ENCODE measurements at places on chromosomes 5 and 9. TPM values are rescaled to one million over a fixed set of nuclear protein-coding genes. Genes with fewer than 3 reads are reported as not detected.

DNA sequence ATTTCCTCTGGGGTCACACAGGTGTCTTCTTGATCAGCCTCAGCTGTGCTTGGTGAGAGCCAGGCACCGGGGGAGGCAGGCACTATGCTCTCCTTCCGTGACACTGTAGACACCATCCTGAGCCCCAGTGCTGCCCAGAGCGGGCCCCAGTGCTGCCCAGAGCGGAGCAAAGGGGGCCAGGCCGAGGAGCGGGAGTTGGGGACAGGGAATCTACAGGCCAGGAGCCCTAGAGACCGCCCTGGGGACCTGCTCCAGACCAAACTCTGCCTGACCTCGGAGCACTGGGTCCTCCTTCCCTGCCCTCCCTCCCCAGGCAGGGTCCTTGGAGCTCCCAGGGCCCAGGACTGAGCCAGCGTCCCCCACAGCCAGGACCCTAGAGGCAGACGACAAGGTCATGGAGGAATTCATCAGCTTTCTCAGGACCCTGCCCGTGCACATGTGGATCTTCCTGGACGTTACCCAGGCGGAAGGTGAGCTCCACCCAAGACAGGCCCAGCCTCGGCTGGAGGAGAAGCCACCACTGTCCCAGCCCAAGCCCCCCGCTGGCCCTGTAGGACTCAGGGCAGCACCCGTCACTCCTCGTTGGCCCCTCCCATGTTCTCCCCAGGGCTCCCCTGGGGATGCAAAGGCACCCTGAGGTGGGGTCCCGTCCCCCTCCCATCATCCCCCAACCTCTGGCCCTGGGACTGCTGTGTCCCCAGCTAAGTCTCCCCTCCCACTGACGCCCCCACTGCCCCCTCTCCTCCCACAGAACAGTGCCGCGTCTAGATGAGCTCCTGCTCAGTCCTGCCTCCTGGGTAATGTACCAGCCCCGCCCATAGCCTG, 30.2 kb downstream of the PAEP start:
- peak; percentile 52 for DNase-seq

DNA sequence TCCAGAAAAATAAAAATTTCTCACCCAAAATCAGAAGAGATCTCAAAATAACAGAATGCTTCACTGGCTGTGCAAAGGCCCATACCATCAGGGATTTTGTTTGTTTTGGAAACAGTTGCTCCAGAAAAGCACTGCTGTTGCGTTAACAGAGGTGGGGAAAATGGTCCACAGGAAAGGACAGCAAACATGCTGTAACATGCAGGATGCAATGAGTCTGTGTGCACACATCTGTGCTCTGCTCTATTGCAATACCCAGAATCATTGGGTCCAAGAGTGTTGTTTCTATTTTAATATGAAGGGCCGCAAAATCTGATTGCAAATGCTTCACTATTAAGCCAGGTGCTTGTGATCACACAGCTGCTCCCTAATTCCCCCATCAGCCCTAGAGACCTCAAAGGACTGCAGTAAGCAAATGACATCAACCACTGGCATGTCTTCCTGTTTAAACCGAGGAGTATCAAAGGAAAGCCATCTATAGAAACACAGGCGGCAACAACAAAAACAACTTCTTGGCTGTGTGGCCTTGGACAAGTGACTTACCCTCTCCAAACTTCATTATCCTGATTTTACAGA, 141.0 kb downstream of the DCP2 start:
- DNase-seq = no peak

DAB2IP gene
- 70.7 TPM for total RNA-seq

SUSD3 gene
- 6.6 TPM for total RNA-seq

- no peak for DNase-seq
Observed at GRCh38 chr9:121735065-121735792, 83.8 kb downstream of the DAB2IP start.

GRCh38 chr5:10627160-10627701, 63.4 kb downstream of the ANKRD33B start:
- DNase-seq = no peak

LEAP2 gene
- total RNA-seq = 2.9 TPM

DNA sequence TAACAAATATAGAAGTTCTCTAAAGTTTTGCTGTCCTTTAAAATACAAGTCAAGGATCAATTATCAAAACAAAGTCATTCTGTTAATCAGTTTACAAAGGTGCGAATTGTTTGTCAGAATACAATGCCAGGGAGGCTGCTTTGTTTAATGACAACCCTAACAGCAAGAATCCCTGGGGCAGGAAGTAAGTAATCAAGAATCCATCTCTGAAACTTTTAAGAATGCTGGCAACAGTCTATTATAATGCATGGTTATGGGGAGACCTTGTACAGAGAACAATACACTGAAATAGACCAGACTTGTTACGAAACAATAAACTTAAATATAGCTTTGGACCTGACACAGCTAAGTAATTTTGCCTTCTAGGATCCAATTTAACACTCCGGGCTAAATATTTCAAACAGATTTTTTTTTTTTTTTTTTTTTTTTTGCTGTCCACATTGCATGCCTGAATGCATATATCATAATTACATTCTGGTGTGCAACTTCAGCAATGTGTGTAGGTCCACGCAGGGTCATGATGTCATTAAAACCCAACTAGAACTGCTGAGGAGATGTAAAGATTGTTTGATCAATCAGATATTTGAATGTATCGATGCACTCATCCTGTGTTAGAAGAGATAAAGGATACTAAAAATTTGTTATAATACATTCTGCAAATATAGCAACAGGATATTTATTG, 421.3 kb downstream of the CETN3 start:
- DNase-seq = no peak

GRCh38 chr5:37847978-37848425, 8.2 kb upstream of the GDNF start:
- DNase-seq = no peak

PCAT7 gene
- total RNA-seq = 0.67 TPM

- DNase-seq = no peak
Observed at GRCh38 chr5:154181161-154181560, 9.4 kb upstream of the GALNT10 start.

DNA sequence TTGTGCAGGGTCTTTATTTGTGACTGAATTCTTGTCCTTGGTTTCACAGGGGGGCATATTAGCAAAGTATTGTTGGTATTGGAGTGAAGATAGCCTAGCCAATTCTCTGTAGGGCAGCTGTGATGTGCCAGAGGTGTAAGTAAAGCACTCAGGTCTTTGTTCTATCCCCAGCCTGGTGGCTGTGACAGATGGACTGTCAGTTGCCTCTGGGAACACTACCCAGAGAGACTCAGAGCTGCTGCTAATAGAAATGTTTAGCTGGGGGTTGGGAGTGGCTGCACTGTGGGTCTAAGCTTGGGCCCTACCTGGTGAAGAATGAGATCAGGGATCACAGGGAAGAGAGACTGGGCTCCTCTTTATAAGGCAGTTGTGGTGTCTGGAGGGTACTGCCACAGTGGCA, 1006.5 kb upstream of the TYRP1 start:
- DNase-seq = no peak

DNA sequence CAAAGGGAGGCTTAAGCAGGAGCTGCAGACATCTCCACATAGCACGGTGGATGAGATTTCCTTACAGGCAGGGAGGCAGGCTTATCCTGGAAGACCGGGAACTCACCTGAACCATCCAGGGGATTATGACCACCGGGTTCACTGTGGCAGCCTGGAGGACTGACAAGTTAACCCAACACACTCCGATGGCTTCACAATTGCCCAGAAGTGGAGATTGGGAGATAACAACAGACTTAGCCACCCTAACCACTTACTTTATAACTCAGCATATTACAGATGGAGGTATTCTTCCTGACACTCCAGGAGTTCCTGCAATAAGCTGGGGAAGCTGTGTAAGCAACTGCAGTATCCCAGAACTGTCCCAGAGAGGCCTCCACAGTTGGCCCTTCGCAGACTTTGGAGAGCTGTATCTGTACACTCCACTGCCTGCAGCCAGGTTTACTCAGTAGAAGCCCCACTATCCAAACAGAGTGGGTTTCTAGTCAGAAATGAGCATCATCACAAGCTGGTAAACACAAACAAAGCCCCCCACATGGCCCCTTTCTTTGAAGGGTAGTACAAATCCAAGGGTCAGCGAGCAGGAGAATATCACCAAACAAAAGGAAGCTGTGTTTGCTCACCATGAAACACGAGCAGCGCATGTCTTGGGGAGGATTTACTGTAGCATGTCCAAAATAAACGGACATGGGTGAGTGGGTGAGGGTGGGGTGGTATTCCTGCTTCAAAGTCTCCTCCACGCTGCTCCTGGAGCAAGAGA, 462.2 kb downstream of the RASEF start:
- no peak for DNase-seq

DNA sequence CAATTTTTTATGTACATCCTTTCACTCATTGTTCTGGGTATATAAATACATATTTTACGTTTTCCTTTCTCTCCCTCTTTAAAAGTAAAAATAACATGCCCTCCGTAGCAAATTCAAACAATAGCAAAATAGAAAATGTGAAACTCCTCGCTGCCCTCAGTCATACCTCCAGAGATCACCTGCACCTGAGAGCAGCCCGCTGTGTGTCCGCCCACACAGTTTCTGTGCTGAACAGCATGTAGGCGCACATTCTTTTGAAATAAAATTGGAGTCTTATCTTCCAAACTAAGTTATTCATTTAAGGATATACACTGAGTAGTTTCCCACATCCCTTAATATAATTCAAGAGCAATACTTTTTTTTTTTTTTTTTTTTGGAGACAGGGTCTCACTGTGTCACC, 255.7 kb downstream of the AOPEP start:
- no peak for DNase-seq

GRHPR gene
- total RNA-seq = 90.7 TPM

DNA sequence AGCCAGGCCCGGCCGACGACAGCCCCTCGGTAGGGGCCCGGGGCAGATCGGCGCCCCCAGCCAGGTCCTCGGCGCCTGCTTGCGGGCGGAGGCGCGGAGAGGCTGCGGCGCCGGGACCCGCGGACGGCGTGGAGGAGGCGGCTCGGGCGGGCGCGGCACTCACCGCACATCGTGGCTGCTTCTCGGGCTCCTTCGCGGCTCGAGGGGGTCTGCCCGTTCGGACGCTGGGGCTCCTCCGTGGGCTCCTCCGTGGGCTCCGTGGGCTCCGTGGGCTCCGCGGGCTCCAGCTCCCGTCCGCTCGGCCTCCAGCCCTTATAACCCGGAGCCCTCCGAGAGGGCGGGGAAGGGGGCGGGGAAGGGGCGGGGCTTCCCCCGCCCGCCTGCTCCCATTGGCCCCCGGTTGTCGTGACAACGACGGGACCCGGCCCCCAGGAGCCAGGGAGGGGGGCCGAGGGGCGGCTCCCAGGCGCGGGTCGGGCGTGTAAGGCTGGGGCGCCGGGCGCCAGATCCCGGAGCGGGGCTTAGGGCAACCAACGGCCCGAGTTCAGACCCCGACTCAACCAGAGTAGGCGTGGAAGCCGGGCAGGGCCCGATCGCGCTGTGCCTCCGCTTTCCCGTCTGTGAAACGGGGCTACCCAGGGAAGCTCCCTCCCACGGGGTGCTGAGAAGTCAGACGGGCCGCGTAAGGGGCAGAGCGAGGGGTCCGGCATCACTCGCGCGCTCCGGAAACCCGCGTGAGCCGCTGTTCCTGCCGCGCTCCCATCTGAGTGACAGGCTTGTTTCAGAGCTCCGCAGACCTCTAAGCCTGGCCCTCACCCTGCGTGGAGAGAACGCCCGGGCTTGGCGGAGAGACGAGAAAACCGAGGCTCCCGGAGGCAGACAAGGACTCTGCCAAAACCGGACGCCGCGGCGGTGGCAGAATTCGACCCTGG, at the start of gene GFPT2:
Gene GFPT2 (minus strand): TSS at position 289 of the 932 bp plus-strand sequence. CDS start 119 bp downstream, at position 170.
- DNase-seq = peak; percentile 90

PTGES gene
- total RNA-seq = 23.3 TPM

- DNase-seq = no peak
Observed at GRCh38 chr5:135186662-135187522, 152.9 kb upstream of the PITX1 start.

DNA sequence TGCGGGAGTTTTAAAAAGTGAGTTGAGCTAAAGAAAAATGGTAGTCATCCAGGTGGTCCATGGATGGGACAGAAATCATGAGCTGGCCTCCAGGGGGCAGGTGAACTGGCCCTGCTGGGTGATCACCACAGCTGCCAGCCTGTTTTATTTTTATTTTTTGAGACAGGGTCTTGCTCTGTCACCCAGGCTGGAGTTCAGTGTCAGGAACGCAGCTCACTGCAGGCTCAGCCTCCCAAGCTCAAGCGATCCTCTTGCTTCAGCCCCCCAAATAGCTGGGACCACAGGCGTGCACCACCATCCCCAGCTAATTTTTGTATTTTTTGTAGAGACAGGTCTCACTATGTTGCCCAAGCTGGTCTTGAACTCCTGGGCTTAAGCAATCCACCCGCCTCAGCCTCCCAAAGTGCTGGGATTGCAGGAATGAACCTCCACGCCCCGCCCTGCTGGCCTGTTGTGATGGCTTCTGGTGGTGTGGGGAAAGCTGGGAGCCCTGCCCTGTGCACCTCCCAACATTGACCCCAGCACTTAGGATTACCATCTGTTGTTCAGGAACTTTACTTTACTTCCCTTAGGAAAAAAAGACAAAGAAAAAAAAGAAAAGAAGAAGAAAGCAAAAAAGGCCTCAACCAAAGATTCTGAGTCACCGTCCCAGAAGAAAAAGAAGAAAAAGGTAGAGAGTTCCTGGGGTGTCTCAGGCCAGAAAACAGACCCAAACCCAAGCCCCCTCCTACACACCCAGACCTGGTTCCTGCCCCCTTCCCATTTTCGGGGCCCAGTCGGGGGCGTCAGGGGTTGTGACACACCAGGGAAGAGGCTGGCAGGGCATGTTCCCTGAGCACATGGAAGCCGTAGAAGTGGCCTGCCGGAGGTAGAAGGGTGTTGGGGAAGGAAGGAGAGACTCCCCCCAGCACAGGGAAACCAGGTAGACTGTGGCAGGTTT, 14.7 kb downstream of the CD74 start:
- no peak for DNase-seq

- peak; percentile 82 for DNase-seq
Observed at GRCh38 chr5:87541033-87541432, 128.3 kb upstream of the CCNH start.

DNA sequence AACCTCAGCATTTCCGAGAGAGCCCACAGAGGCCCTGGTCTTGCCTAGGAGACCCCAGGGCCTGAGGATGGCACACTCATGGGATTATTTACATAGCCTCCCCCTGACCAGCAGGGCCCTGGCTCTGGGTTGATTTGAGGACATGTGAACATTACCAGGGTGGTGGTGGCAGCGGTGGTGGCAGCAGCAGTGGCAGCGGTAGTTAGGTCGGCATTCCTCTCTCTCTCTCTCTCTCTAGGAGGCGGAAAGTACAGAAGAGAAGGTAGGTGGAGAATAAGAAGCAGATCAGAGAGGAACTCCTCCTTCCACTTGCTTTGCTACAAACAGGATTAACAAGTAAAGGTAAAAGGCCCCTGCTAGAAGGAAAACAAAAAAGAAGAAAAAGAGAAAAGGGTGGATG, 39.3 kb downstream of the B4GALT1 start:
- peak; percentile 22 for DNase-seq

IGIP gene
- total RNA-seq = 34.7 TPM

MEIKIN gene
- not detected for total RNA-seq

UNC13B gene
- 36.2 TPM for total RNA-seq

ROPN1L gene
- total RNA-seq = 0.94 TPM

PCDHGB6 gene
- total RNA-seq = 12.4 TPM

DNA sequence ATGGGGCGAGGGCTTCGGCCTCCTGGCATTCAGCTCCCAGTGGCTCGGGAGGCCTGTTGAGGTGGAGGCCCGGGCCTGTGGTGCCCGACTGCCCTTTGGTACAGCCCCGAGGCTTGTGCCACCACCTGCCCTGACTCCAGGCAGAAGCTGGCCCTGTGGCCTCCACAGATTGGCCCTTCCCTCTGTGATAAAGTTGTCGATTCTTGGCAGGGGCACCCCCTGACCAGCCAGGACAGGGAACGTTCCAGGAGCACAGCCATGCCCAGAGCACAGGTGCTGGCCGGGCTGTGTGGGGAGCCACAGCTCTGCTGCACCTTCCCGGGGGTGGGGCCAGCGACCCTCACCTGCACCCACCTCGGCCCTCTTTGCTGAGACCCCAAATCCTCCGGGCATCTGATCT, 32.7 kb downstream of the SLC6A18 start:
- no peak for DNase-seq
